OCI-M1 (cell line): ENCODE measurements at places on chromosomes 2 and 18.

DNA sequence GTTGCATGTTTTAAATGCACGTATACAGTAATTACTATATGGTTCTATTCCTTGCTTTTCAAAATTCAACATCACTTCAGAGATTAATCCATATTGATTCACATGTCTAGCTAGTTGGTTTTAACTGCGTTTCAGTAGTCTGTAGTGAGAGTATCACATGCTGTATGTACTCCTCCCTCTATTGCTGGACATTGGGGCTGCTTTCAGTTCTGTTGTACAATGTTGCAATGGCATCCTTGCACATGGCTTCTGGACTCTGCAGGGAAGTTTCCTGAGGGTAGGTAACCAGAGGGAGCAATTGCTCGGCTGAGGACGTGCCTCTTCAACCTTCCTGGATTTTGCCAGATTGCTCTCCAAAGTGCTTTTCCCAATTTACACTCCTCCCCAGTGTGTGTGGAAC, 10.7 kb upstream of the HPCAL1 start:
- no peak for DNase-seq

- no peak for DNase-seq
These were observed 163.2 kb upstream of the MYCN start for GRCh38 chr2:15776992-15777702.

GRCh38 chr2:106885971-106886915, at the start of gene ST6GAL2:
Gene ST6GAL2, minus strand, starts transcription at chr2:106886167. Its CDS starts 42,190 bp downstream, at chr2:106843977.
- DNase-seq: no peak

DNA sequence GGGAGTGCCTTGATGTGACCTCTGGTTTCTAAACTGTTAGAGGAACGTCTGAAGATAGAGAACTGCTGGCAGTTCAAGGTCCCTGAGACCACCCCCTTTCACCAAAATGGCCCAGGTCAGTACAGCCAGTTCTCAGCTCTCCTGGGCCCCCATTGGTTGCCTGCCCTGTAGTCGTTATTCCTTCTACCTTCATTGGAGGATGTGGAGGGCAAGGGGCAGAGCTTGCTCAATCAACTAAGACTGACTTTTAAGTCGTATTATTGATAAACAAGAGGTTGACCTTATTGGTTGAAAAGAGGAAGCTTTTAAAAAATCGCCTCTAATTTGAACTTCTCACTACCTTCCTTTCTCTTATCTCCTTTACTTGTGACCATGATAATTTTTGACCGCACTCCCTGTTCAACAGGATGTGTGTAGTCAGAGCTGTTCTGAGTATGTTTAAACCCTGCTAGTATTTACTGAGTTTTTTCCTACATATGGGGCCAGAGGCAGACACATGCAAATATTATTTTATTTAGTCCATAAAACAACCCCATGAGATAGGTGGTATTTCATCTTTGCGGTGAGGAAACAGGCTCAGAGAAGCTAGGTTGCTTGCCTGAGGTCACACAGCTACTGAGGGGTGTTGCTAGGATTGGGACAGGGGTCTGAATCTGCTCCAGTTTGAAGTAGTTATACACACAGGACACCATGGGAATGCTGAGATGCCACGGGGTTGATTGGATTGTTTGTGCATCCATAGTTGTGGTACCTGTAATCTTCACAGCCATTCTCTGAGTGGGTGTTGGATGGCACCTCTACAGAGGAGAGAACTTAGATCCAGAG, 65.9 kb downstream of the TMEM247 start:
- peak; percentile 84 for DNase-seq
